B cell (primary cell): ENCODE measurements at places on chromosomes 4 and X. TPM values are rescaled to one million over a fixed set of nuclear protein-coding genes. Genes with fewer than 3 reads are reported as not detected.

ZNF41 gene
- total RNA-seq: 17.4 and 18.9 TPM in 2 replicates

ERAS gene
- total RNA-seq: not detected in 2 replicates

AMTN gene
- total RNA-seq: not detected in 2 replicates

KIAA1210 gene
- total RNA-seq: not detected in 2 replicates

- DNase-seq: no peak
Measured at GRCh38 chr4:1052231-1052671, 40.8 kb downstream of the FGFRL1 start.

DNA sequence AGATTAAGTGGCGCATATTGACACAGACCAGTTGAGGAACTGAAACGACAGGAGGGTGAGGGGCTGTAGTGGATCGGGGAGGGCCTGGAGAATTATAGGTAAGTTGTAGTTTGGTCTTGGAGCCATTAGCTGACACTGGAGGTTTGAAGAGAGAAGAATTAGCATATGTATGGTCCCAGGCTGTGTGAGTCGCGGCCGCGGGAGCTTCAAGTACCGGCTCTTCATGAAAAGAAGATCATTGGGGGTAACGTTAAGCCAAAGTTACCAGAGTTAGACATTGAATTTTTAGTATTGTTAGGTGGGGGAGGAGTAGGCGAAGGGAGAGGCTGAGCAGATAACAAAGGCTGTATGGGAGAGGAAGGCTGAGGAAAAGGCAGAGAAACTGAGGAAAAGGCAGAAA, 56.5 kb downstream of the ZNF674 start:
- no peak for DNase-seq

GRCh38 chr4:15776871-15777648, 1.1 kb upstream of the CD38 start:
- peak; percentile 33 for DNase-seq

GRCh38 chr4:101695176-101695575, 95.4 kb upstream of the BANK1 start:
- no peak for DNase-seq

DNA sequence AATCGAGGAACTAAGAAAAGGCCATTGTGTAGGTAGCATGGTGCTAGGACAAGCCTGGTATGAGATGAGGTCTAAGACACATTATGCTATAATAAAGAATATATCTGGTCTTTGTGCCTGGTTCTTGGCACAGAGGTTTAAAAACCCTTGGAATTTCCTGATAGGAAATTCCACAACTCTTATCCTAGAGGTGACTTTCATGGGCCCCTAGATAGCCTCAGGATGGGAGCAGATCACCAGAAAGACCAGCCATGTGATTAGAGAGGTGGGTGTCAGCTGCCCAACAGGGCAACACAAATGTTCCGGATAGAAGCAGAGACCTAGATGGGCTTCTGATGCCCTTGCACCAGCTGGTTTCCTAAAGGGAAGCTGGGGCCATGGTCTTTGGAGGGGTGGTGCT, 107.2 kb downstream of the SCD5 start:
- DNase-seq: no peak
